ENCODE measurements at places on chromosomes 2 and 18.

DNA sequence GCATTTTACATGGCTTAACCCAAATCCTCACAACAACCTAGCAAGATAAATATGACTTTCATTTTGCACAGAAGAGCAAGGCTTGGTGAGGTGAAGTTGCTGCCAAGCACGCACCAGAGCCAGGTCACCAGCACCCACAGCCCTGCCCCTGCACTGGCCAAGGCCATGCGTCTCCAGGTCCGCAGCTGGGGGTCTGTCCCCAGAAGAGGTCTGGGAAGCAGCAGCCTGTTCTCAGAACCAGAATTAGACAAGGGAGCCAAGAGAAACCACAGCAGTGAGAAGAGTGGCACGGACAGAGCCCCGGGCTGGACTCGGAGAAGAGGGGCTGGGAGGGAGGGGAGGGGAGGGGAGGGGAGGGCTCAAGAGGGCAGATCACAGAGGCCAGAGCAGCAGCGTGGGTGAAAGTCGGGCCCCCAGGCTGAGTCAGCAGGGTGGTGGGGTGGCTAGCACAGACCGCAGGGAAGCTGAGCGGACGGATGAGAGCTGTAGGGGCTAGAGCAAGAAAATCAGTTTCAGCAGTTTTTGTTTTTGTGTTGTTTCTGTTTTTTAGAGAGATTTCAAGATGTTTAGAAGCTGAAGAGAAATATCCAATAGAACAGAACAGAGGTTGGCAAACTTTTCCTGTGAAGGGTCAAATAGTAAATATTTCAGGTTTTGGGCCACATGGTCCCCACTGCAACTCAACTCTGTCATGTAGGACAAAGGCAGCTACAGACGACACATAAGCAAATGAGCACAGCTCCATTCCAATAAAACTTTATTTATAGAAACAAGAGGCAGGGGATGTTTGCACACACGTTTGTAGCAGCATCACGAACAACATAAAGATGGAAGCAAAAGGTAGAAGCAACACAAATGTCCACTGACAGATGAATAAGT, 7.4 kb upstream of the MTERF4 start:
- DNase-seq: no peak

GRCh38 chr2:239399433-239399920, 1.3 kb downstream of the HDAC4 start:
- no peak for DNase-seq

- DNase-seq: no peak
Measured at GRCh38 chr2:134206573-134206972, 47.3 kb upstream of the MGAT5 start.

DNA sequence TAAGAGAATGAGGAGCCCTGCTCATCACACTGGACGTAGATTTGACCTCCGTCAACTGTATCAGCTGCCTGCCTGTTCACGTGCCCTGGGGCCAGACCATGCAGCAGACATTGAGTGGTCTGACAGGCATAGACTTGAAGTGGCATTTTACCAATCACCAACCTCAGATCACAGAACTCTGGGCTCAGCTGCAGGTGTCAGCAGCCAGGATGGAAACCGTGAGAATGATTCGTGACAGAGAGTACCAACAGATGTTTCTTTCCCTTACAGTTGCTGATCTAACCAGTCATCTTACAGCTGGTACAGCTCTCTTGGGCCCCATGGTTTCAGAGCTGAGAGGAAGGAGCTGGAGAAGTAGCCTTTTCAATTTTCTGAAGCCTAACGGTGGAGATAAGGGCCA, 148.9 kb downstream of the EN1 start:
- DNase-seq: no peak

DNA sequence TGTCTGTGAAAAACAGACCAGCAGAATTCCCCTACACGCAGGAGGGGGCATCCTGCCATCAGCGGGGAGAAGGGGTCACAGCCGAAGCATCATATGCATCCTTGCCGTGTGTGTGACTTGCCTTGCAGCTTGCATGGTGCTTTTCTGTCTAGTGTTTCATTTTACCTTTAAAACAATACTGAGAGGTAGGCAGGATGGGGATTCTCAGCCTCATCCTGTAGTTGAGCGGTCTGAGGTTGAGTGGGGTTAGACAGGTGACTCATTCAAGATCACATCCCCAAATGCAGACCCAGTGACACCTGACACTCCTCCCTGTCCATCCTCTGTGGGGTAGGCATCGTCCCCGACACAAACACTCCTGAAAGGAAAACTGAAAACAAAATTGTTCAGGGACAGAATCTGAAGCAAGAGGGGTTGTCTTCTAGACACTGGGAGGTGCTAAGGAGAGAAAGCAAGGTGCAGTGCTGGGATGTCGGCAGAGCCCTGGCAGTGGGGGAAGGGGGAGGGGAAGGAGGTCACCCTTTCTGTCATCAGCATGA, 7.9 kb downstream of the ARL4C start:
- no peak for DNase-seq

All from cortex of kidney (tissue), 1 donor.